ENCODE measurements at places on chromosomes 4 and X.

DNA sequence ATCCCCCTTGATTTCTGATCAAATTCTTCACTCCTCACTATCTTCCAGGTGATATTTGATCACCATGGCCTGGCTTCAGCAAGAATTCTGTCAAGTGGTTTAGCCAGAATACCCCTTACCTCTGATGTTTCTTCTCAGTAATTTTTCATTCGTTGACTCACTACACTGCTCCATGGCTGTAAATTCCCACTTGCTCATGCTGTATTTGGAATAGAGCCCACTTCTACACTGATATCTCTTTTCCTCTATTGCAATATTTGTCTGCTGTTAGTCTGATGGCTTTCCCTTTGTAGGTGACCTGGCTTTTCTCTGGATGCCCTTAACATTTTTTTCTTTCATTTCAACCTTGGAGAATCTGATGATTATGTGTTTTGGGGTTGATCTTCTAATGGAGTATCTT is 73.9 kb upstream of the DIPK2B start:
- no peak for DNase-seq

- no peak for DNase-seq
Measured at GRCh38 chrX:112470551-112470950, 209.2 kb downstream of the LHFPL1 start.

- DNase-seq: no peak
Measured at GRCh38 chr4:158268553-158268952, 58.3 kb downstream of the TMEM144 start.

- DNase-seq: no peak
Measured at GRCh38 chrX:136477026-136477425, 10.7 kb upstream of the BRS3 start.

- DNase-seq: peak; percentile 64
Measured at GRCh38 chrX:133151336-133151735, 54.4 kb upstream of the USP26 start.

DNA sequence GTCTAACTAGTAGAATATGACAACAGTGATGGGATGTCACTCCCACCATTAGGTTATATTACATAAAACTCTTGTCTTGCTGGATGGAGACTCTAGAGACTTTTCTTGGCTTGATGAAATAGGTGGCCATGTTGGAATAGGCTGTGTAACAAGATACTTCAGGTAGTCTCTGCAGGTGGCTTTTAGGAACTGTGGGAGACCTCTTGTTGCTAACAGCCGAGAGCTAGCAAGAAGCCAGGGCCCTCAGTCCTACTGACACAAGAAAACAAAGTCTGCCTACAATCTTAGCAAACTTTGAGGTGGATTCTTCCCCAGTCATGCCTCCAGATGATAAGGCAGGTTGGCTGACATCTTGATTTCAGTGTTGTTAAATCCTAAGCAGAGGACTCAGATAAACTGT is 72.5 kb downstream of the GNL3L start:
- no peak for DNase-seq

DNA sequence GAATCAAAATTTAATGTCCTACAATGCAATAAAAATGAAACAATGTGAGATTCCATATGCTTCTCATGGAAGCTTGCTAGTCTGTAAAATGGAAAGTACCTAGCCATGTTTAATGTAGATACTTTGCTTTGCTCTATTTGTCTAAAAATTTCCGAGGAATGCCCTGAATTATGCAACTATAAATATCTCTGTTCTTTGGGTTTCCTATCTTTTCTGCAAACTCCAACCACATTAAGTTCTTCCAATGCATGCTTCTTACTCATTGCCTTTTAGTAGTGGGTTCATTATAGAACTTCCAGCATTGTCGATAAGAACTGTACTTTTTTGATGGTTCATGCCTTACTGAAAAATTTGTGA is 178.3 kb downstream of the RASL11B start:
- no peak for DNase-seq

DNA sequence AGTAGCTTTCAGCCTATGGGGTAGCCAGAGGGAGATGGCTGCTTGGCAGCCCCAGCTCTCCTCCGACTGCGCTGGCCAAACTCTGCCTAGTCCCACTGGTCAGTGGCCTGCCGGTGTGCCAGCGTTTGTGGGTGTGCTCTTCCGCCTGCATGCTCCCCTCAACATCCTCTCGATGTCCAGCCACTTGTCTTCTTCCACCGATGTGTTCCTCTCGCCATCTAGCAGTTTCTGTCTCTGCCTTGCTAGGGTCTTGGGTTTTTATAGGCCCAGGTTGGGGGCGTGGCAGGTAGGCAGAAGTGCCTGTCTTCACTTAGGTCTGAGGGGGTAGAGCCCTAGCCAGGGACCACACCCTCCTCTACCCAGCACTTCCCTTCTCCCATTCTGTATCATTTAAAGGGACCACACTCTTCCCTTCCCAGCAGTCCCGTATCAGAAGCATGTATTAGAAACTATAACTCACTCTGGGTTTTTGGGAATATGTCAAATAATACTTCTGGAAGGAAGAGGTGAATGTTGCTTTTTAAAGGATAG is 124.4 kb downstream of the KDM6A start:
- DNase-seq: no peak

DNA sequence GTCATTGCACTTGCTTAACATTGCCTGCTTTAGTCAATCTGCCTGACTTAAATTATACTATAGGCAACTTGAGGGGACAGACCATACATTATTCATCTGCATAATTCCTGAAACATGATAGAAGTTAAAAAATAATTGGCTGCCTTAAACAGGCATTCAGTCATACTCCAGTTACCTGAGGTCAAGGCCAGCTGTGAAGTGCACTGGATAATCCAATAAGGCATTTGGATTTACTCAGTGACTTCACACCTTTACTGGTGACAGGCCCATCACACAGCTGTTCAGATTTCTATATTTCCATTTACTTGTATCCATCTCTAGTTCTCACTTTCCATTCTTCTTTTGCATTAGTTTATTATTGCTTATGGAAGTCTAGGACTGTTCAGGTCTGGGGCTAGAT is 2341.6 kb downstream of the PCDH7 start:
- no peak for DNase-seq

- DNase-seq: no peak
Measured at GRCh38 chr4:5893004-5893580, at the start of gene CRMP1. CRMP1 (minus strand) TSS chr4:5893086; CDS start chr4:5892969, 117 bp downstream.

- no peak for DNase-seq
Measured at GRCh38 chr4:53598901-53599300, 7.6 kb upstream of the LNX1 start.

- no peak for DNase-seq
Measured at GRCh38 chr4:76923619-76924357, 25.8 kb upstream of the SEPTIN11 start.

GRCh38 chr4:158300012-158300411 is 89.7 kb downstream of the TMEM144 start:
- DNase-seq: no peak

- DNase-seq: no peak
Measured at GRCh38 chr4:2647403-2648158, 108.6 kb downstream of the TNIP2 start.

DNA sequence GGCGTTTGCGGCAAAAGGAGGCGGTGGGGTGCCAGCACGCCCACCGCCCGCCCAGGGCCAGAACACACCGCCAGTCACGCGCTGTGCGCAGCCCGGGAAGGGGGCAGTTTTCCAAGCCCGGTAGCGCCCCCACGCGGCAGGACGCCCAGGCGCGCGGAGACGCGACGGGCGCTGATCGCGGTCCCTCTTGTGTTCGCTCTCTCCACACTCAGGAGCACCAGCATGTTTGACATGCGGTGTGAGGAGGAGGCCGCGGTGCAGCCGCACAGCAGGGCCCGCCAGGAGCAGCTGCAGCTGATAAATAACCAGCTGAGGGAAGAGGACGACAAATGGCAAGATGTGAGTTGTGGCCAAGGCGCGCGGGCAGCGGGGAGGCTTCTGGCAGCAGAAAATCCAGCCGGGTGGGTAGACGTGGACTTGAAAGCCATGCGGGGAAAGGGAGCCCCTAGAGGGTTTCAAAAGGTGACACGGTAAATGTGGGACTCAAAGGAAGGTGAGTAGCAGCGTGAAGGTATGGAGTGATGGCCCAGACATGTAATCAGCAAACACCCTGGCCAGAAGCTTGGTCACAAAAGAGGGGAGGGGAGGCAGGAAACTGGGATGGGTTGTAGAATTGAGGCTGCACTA is 104.1 kb downstream of the PHOX2B start:
- no peak for DNase-seq

DNA sequence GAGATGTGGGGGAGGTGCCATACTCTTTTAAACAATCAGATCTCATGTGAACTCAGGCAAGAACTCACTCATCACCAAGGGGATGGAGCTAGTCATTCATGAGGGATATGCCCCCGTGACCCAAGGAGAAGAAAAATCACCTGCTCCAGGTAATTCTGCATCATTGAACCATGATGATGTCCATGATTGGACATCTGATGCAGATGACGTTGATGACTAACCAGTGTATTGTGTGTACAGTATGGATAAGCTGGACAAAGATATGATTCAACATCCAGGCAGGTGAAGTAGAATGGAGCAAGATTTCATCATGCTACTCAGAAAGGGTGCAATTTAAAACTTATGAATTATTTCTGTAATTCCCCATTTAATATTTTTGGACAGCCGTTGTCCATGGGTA is 286.4 kb upstream of the SMIM31 start:
- DNase-seq: no peak

DNA sequence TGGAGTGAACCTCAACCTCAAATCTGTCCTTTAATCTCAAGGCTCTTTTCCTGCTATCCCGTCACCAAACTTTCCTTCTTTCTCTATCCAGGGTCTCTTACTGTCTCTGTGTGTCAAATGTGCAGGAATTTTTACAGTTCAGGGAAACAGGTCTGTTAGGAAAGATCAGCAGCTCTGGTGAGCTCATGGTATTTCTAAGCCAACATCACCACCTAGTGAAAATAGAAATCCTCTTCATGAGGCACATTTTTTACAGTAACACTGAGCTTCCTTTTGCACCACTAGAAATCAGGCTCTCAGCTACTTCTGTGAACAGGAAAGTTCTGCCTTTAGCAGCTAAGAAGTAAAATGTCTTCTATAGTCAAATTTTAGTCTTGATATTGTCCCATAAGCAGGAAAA is 39.6 kb downstream of the NUDT11 start:
- DNase-seq: no peak

GRCh38 chr4:53240573-53240972 is 125.3 kb downstream of the SCFD2 start:
- no peak for DNase-seq

DNA sequence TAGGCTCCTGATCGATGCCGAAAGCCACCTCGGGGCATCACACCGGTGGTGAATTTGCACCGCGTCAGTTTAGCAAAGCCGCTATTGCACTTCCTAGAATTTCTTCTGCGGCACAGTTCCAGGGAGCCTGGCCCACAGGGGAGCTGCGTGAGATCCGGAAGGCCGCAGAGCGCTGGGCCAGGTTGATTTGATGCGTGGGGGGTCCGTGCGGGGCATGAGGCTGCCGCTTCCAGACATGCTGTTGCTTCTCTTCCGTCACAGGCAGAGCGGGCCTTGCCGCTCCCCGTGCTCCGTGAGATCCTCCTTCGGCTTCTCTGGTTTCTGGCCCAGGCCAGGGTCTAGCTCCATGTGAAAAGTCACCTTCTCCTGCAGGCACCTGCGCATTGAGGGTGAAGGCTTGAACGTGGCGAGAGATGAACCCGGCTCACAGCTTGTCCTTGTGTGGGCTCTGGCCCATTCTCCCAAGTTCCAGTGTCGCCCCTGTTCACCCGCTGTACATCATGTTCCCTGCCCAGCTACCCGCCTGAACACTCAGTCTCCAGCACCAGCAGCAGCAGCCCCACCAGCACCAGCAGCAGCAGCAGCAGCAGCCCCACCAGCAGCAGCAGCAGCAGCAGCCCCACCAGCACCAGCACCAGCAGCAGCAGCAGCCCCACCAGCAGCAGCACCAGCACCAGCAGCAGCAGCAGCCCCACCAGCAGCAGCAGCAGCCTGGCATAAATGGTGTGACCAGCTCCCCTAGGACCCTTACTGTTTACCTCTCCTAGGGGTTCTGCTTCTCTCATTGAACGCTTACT is 131.2 kb downstream of the TRIML1 start:
- DNase-seq: no peak

- no peak for DNase-seq
Measured at GRCh38 chr4:38842994-38843393, 13.6 kb downstream of the TLR6 start.

- no peak for DNase-seq
Measured at GRCh38 chr4:43337707-43338106, 445.2 kb downstream of the GRXCR1 start.

DNA sequence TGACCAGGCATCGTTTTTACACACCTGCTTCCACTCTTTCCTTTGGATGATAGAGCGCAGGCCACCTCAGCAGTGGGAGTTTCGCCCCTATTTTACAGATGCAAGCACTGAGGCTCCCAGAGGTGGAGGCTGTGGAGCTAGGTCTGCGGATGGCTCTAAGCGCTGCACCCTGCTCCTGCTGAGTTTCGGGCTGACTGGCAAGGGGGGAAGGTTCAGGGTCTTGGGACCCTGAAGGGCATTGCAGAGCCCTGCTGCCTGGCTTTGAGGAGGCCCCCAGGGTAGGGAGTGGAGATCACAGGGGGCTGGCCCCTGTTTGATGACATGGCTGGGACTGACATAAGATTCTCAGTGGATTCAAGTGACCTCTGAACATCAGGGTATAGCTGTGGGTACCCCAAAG is 62.8 kb upstream of the NKX1-1 start:
- no peak for DNase-seq

- no peak for DNase-seq
Measured at GRCh38 chrX:104953251-104953650, 267.2 kb downstream of the TEX13A start.

GRCh38 chr4:76550966-76551780 is 116.1 kb downstream of the SHROOM3 start:
- DNase-seq: no peak

DNA sequence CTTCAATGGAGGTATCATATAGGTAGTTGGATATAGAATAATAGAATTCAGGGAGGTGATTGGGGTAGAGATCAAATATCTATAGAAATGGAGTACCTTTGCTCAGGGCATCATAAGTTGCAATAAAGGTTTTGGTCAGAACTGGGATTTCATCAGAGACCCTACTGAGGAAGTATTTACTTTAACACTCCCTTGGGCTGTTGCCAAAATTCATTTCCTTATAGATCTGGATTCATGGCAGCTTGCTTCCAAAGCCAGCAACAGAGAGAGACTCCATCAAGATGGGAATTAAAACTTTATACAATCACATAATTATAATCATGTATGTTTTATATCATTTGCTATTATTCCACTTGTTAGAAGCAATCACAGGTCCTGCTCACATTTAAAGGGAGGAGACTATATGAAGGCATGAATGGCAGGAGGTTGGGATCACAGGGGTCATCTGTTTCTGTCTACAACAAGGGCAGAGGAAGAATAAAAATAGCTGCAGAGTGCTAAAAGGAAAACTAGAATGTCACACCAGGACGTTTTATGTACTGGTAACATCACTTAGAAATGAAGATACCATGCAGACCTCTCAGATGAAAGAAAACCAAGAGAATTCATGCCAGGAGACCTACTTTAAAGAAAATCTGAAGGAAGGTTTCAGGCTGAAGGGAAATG is 902.1 kb upstream of the LCORL start:
- DNase-seq: no peak
